T1000 (cell line): ENCODE measurements at places on chromosomes 6 and 20.

GRCh38 chr6:54920628-54921027 lies 74.1 kb downstream of the FAM83B start:
- DNase-seq: no peak

DNA sequence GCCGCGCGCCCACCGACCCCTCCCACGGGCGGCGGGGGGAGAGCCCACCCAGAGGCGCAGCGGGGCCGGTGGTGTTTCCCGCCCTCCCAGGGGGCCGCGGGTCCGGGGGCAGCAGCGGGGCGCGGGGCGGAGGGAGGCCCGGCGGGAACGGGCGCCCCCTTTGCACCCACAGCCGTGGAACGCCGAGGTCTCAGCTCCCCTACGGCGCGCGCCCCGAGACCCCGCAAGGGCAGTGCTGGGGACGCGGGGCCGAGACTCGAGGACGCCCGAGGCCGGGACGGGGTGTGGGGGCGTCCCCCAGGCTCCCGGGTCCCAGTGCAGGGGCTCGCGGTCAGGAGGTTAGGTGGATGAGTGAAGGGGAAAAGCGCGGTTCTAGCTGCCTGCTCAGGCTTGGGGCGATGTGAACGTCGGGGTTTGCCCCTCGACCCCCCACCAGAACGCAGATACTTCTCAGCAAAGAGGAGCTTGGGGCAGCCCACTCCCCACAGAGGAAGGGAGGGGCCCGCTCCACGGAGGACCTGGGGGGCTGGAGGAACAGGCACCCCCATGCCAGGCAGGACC lies 65.5 kb upstream of the BHLHE23 start:
- DNase-seq: no peak

DNA sequence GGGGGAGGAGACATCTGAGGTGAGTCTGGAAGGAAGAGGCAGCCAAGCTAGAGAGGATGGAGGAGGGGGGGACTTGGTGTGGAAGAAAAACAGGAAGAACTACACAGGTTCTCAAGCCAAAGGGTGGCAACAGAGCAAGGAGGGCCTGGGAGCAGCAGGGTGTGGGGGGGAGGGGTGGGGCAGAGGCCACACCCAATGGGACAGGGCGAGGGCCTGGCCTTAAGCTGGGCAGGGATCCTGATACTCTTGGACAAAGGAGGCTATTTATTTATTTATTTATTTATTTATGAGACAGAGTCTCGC lies 359.0 kb downstream of the ZFAND3 start:
- no peak for DNase-seq

DNA sequence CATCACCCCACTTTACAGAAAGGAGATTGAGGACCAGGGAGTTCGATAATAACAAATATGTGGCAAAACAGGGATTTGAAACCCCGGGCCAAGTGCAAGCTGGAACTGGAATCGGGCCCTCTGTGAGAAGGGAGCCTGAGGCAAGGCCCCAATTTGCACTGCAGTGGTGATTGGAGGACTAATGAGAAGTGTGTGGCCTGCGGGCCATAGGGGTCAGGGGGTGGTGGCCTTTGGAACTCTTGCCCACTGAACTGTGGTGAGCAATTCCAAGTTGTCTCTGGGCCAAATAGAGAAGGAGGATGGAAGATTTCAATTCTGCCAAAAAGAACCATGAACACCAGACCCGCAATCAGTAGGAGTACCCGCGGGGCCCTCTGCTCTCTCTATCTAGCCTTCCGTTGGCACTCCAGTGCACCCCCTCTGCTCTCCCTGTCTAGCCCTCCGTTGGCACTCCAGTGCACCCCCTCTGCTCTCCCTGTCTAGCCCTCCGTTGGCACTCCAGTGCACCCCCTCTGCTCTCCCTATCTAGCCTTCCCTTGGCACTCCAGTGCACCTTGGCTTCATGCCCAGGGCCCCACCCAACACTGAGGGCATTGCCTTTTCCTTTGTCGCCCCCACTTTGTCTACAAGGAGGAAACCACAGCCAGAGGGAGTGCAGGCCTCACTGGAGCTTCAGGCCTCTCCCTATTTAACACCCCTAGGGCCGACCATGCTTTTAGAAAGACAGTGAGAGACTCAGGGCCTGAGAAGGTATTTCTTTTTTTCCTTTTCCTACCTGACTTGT lies 6.0 kb upstream of the PTPRA start:
- DNase-seq: no peak

DNA sequence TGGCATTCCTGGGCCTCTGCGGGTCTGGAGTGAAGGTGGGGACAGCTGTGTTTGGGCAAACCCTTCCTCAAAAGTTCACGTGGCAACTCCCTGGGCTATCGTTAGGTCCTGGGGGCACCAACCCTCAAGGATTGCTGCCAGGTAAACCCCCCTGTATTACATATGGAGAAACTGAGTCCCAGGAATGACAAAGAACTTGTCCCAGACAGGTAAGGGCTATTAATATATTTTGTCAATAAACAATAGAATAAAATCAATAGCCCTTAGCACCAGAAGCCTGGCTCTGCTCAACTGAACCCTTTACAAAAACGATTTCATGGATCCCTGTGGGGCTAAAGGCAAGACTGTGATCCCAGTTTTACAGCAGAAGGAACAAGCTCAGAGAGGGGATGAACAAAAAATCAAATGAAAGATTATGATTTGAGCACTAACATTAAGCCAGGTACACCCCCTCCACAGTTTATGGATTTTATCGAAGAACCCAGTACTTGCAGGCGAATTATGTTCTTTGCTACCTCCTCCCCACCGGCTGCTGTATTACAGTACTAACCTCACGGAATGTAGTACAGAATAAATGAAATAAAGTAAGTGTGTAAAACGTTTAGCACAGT lies 2.7 kb downstream of the ID1 start:
- no peak for DNase-seq

- DNase-seq: no peak
Measured at GRCh38 chr6:49468042-49468441, 4.9 kb downstream of the CENPQ start.
